ENCODE measurements at places on chromosomes 2 and 18.

GRCh38 chr2:150787353-150788093 lies 300.1 kb upstream of the RND3 start:
- no peak for DNase-seq

- DNase-seq, result no peak
Measured at GRCh38 chr2:88933091-88933490, 241.6 kb downstream of the RPIA start.

GRCh38 chr2:88181511-88181910 lies 11.4 kb downstream of the THNSL2 start:
- DNase-seq, result no peak

GRCh38 chr18:48360376-48361021 lies 48.7 kb downstream of the ZBTB7C start:
- DNase-seq, result no peak

DNA sequence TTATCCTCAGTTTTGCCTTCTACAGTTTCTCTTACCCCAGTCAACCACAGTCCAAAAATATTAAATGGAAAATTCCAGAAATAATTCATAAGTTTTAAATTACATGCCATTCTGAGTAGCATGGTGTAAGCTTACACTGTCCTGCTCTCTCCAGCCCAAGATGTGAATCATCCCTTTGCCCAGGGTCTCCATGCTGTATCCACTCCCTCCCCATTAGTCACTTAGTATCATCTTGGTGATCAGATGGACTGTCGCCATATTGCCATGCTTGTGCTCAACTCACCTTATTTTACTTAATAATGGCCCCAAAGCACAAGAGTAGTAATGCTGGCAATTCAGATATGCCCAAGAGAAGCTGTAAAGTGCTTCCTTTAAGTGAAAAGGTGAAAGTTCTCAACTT lies 18.5 kb upstream of the CCNT2 start:
- no peak for DNase-seq

DNA sequence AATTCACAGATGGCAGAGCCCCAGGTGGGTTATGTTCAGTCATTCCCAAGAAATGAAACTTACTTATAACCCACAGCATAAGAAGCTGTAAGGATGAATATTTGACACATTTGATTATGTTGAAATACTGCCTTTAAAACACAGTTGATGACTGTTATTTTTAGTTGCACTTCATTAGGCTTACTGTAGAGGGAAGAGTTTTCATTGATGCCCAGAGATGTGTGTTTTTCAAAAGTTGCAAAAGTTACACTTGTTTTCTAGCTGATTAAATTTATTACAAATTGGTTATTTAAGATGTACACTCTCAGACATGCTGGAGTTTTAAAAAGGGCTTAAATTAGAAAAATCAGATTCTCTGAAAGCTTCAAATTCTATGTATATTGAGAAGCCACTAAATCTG lies 506.1 kb downstream of the PARD3B start:
- no peak for DNase-seq

DNA sequence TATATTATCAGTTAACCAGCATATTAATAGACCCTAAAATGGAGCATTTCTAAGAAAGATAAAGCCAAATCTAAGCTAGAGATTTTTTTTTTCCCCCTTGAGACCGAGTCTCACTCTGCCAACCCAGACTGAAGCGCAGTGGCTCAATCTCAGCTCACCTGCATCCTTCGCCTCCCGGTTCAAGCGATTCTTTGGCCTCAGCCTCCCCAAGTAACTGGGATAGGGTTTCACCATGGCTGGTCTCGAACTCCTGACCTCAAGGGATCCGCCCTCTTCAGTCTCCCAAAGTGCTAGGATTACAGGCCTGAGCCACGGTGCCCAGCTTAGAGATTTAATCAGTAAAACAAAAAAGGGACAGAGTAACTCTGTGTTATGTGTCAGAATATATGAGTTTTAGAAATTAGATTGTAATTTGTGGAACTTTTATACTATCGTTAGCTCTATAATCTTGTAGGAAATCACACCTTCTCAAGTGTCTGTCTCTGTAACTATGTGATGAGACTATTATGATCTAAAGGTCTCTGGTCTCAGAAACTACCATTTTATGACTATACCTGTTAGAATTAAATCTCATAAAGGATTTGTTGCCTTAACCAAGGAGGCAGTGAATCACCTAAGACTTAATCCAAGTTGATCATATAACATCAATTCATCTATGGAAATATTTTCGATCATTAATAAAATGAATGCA lies 34.0 kb downstream of the YWHAQ start:
- DNase-seq, result no peak

DNA sequence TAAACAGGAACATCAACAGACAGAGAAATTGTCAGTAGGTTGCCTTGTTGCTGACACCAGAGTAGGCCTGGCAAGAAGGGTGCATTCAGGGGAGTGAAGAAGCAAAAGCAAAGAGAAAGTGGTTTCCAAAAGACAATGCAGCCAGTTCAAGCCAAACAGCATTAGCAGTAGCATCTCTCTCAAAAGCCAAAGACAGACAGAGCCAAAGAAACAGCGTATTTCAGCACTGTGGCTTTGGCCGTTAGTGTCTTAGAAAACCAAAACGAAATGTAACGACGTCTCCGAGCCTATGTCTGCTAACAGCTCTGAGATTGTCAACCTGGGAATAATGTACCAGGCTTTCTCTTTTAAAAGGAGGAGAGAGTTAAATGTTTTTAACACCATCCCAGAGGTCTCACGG lies 178.6 kb downstream of the NRP2 start:
- no peak for DNase-seq

GRCh38 chr2:229339618-229340017 lies 68.5 kb upstream of the PID1 start:
- no peak for DNase-seq

- DNase-seq, result peak; percentile 68
Measured at GRCh38 chr2:74919827-74920226, 38.6 kb upstream of the POLE4 start.

- no peak for DNase-seq
Measured at GRCh38 chr2:64288321-64289193, 144.3 kb upstream of the PELI1 start.

DNA sequence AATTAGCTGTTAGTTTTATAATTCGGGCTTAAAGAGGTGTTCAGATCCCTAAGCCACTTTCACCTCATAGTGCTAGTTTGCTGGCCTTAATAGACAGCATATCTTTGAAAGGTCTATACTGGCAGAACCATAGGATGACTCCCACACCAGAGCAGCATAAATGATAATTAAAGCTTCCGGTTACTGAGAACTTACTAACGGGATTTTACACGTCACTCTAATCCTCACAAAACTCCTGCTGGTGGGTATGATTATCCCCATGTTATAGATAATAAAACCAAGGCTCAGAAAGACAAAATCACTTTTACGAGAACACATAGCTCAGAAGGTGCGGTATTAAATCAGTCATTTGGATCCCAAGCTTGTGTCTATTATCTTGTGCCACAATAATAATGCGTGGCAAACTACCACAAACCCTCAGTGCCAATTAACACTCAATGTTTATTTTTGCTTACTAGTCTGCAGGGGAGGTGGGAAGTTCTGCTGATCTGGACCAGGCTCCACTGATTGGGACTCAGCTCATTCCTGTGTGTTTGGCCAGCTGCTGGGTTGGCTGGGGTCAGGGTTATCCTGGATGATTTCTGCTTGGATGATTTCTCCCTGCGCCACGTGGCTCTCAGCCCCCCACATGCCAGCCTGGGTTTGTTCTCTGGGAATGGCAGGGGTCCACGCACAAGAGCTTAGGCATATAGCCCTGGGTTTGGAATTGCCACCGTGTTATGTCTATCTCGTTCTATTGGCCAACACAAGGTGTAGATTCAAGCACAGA lies 62.3 kb downstream of the TRIB2 start:
- DNase-seq, result no peak

- no peak for DNase-seq
Measured at GRCh38 chr2:64137996-64138395, 6.2 kb downstream of the PELI1 start.

DNA sequence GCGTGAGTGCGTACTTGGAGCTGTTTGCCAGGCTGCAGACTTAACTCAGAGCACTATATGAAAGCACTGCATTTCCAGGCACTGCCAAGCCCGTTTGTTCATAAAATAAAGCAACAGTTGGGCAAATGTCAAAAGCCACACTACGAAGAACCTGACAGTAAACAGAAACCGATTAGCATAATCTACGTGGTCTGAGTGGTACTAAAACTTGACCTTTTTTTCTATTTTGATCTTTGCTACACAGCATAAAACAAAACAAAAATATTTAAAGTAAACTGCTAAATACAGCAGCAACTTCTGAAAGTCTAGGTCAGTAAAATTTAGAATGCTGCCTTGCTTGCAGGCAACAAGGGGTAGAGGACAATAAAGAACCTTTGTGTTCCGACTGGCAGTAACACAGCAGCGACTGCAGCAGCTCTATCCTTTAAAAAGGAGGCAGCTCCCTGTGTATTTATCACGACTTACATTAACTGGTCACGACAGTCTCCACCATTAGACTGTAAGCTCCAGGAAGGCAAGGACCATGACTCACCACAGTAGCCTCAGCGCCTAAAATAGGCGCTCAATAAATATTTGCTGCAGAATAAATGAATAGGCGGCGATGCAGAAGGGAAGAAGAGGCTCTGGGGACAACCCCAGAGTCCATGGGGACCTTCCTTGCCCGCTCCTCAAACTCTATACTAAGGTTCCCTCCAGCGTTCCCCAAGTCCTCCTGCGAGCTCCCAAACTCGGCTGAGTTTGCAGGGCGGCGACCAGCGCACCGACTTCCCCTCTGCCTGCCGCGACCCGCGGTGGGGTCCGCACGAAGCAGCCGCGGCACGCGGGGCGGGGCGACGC lies 902 bp downstream of the SS18 start:
- no peak for DNase-seq

DNA sequence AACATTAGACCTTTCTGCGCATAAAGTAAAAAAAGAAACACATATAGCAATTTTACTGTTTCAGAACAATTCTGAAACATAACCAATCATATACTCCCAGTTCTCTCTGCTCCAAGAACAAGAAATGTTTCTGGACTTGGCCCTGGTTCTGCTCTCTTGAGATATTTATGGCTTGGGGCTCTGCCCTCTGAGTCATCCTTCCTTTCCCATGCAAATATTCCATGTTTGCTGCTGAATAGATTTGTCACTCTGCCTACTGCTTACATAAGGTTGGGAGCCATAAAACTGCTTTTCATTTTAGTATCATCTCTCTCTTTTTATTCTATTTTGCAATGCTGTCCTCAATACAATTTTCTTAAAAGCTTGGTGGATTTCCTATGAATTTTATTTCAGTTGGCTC lies 499.6 kb upstream of the ACVR2A start:
- DNase-seq, result no peak

GRCh38 chr2:238149841-238150572 lies 8.8 kb upstream of the ERFE start:
- DNase-seq, result no peak

DNA sequence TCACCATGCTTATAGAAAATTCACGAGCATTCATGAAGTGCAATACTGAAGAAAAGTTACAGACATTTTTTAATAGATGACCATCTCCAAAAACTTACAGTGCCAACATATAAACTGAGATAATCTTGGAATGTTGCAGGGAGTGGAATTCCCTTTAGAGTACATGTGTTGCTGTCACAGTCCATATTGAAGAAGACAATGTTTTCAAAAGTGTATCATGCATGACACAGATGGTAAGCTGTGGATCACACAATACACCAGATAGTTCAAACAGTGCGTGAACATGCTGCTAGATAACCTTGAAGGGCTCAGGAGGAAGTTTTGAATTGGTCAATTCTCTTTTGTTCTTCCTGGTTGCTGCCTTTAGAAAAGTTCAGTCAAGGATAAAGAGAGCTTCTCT lies 1644.3 kb upstream of the NXPH2 start:
- DNase-seq, result no peak

DNA sequence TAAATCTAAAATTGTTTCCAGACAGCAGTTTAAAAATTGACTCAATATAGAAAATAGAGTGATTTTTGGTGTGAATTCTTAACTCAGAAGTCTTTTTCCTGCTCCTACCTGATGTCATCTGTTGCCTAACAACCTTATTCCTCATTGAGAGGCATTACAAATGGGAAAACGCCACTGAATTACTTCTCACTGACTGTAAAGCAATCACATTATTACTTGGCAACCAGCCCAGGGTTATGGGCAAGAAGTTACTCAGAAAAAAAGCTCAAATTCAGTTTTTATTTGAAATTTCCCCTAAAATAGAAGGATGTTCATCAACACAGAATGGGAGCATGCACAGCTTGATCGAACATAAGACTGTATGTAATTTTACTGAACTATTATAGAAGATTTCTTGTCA lies 201.8 kb upstream of the GULP1 start:
- no peak for DNase-seq

DNA sequence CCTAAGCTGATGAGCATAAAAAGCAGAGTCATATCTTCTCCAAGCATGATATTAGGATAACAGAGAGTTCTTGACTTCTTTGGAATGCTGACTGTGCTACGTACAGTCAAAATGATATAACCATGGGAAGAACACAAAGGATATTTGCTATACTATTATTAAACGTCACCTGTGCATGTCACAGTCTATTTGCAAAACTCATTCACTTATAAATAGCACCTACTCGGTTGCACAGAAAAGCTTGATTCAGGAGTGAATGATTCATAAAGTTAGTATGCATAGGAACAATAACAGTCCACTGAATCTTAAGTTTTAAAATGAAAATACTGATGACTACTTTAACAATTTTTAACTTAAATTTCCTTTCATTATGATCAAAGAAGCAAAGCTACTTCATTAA lies 83.3 kb downstream of the SP3 start:
- no peak for DNase-seq

- DNase-seq, result peak; percentile 30
Measured at GRCh38 chr2:96927405-96928171, 57.7 kb upstream of the SEMA4C start.

- no peak for DNase-seq
Measured at GRCh38 chr2:224816816-224817215, 100.7 kb upstream of the CCDC195 start.

DNA sequence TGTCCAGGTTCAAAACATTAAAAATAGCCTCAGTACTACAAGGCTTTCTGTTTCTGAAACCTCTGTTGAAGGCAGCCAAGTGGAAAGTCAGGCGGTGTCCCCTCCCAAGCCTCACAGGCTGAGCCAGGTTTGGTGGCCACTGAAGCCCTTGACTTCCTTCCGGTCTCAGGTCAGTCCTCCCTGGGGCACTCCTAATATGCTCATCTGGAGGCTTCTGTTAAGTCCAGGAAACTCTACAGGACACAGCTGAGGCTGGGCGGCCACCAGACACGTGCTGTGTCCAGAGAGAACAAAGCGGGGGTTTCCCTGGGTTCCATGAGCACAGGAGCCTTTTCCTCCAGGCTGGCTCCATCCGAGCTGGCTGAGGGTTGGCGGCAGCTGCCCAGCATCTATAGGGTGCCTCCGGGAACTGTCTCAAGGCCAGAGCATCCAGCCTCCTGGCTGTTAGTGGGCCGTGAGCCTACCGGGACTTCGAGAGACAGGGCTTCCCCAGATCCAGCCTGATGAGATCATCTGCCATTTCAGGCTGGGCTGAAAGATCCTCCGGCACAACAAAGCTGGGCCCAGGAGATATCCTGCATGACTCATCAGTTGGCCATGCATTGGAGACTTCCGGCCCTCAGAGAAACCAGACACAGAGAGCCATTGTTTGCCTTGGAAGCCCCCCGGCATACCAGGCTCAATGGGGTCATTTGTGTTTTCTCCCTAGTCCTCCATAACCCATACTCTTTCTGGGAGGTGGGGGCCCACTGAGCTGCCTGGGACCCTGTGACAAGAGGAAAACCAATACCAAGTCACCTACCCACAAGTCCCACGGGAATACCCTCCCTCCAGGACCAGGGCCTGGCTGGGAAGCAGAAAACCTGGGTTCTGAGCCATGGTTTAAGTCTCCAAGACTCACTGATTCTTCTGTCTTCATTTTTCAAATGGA lies 71.7 kb downstream of the HS1BP3 start:
- no peak for DNase-seq

- no peak for DNase-seq
Measured at GRCh38 chr2:239832490-239833268, 192.5 kb downstream of the NDUFA10 start.
